ENCODE measurements at places on chromosomes 12 and 14.
A peak's percentile ranks its signal among the peaks of the same experiment; 100 is the strongest.

GRCh38 chr12:14362352-14362751 lies 3.1 kb upstream of the ATF7IP start:
- no peak for DNase-seq

DNA sequence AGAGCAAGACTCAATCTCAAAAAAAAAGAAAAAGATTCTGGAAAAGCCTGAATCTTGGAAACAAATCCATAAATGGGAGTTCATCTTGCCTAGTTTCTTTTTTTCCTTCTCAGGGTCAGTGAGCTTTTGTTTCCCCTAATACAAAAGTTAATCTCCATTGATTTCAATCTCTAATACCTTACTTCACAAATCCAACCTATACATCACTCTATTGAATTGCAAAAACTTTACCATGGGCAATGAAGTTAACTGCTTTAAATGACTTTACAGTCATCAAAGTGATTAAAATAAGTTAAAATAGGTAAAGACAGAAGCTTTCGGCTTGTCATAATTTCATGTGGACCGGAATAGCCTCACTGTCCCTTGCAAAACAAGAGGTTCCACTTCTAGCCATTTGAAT lies 1012.7 kb upstream of the SEL1L start:
- DNase-seq, result no peak

DNA sequence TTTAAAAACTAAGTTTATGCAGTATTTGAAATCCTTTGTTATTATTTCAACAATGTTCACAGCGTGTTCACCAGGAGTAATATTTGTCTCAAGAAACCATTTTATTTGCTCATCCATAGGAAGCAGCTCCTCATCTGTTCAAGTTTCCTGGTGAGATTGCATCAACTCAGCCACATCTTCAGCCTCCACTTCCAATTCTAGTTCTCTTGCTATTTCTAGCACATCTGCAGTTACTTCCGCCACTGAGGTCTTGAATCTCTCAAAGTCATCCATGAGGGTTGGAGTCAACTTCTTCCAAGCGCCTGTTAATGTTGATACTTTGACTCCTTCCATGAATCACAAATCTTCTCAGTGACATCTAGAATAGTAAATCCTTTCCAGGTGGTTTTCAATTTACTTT lies 18.0 kb downstream of the CLEC9A start:
- DNase-seq, result no peak

DNA sequence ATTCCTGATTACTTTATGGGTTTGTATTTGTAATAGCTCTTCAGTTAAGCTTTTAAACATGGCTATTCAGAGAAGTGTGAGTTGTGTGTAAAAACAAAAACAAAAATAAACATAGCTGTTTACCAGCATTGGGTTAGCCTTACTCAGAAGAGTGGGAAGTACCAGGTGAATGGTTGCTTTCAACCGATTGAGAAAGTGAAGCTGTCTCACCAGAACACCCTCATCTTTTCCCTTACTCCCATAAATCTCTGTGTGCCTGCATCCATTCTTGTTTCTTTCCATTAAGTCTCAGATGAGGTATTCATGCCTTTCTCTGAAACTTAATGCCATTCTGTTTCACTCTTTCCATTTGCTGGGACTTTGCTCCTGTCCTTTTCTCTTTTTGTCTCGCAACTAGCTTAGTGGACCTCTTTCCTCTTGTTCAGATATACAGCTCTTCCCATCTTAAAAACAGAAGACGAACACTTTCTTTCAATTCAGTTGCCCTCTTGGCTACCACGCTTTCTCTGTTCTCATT lies 10.7 kb downstream of the BORCS5 start:
- DNase-seq, result no peak

GRCh38 chr14:61754627-61755381 lies 7.4 kb upstream of the SNAPC1 start:
- DNase-seq, result no peak

DNA sequence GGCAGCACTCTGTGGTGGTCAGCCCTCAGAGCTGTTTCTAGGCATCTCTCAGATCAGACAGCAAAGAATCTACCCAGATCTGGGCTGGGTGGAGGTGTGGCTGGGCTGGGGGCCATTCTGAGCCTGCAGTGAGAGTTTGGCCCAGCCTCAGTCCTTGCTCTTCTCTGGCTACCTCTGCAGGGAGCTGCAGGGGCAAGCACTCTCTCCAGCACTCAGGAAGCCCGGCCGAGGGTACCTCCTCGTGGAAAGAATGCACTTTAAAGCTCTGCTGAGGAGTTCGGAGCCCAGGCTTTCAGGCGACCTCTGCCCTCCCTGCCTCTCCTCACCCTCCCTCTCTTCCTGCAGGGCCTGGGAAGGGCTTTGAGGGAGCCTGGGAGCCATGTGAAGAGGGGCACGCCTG lies 31.2 kb downstream of the IL31 start:
- no peak for DNase-seq

- no peak for DNase-seq
Measured at GRCh38 chr12:45389426-45389825, 173.5 kb downstream of the ANO6 start.

GRCh38 chr12:125183187-125184067 lies 118.2 kb downstream of the AACS start:
- DNase-seq, result peak; percentile 79

- no peak for DNase-seq
Measured at GRCh38 chr12:1544996-1545700, 49.2 kb downstream of the FBXL14 start.

DNA sequence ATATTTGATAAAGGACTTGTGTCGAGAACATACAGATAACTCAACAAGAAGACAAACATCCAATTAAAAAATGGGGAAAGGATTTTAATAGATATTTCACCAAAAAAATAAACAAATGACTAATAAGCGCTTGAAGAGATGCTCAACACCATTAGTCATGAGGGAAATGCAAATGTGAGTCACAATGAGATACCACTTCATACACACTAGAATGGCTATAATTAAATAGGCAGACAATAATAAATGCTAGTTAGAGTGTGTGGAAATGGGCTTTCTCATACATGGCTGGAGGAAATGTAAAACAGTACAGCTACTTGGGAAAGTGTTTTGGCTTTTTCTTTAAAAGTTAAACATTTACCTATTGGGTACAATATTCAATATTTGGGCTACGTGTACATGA lies 34.8 kb downstream of the DLK1 start:
- no peak for DNase-seq

GRCh38 chr12:3624273-3624672 lies 128.6 kb downstream of the CRACR2A start:
- no peak for DNase-seq

- DNase-seq, result no peak
Measured at GRCh38 chr14:85963486-85963885, 433.5 kb downstream of the FLRT2 start.

DNA sequence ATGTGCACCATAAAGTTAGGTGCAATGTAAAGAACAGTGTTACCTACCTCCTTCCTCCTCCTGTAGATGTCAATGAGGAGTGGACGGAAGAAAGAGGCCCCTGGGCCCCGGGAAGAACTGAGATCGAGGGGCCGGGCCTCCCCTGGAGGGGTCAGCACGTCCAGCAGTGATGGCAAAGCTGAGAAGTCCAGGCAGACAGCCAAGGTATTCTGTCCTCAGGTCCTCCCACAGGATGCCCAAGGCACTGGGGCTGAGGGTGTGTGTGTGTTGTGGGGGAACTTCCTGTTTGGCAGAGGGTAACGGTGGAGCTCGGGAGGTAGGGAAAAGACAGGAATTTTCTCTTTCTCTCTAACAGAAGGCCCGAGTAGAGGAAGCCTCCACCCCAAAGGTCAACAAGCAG lies 6.4 kb downstream of the ATN1 start:
- DNase-seq, result no peak

- peak; percentile 15 for DNase-seq
Measured at GRCh38 chr12:3218228-3219171, 141.3 kb downstream of the TSPAN9 start.

DNA sequence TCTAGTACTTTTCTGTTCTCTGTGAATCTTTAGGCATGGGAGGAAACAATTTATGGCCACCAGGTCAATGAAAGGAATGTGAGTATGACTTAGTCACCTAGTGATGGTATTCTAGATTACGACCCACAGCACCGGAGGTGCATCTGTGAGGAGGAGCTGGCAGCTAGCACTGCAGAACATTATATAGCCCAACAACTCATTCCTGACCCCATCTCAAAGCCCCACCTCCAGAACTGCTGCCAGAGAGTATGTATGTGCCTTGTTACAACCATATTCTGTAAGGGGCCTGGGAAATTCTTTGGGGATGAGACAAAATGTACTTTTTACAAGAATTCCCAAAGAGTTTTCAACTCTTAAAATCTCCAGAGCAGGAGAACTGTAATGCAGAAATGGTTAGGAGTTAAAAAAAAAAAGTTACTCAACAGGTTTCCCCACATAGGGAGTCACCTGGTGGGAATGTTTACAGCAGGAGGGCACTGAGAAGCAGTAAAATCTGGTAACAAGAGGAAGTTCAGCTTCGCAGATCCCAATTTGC lies 34.9 kb upstream of the CERS5 start:
- no peak for DNase-seq

DNA sequence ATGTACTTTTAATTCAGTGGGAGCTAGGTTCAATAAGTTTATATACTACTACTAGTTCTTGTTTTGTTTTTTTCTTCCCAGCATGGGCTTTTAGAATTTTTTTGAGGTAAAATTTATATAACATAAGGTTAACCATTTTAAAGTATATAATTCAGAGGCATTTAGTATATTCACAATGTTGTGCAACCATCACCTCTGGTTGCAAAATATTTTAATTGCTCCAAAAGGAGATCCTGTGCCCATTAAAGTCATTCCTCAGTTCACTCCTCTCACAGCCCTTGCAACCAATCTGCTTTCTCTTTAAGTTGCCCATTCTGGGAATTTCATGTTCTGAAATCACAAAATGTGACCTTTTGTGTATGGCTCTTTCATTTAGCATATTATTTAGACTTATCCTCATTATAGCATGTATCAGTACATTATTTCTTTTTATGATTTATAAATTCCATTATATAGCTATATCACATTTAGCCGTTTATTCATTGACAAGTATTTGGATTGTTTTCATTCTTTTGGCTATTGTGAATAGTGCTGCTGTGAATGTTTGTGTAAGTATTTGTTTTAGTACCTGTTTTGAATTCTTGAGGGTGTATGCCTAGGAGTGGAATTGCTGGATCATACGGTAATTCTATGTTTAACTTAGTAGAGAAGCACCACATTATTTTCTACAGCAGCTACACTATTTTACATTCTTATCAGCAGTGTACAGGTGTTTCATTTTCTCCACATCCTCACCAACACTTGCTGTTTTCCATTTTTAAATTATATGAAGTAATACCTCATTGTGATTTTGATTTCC lies 59.1 kb downstream of the ARHGAP5 start:
- DNase-seq, result no peak

- DNase-seq, result no peak
Measured at GRCh38 chr14:101821528-101821927, 60.0 kb downstream of the PPP2R5C start.

DNA sequence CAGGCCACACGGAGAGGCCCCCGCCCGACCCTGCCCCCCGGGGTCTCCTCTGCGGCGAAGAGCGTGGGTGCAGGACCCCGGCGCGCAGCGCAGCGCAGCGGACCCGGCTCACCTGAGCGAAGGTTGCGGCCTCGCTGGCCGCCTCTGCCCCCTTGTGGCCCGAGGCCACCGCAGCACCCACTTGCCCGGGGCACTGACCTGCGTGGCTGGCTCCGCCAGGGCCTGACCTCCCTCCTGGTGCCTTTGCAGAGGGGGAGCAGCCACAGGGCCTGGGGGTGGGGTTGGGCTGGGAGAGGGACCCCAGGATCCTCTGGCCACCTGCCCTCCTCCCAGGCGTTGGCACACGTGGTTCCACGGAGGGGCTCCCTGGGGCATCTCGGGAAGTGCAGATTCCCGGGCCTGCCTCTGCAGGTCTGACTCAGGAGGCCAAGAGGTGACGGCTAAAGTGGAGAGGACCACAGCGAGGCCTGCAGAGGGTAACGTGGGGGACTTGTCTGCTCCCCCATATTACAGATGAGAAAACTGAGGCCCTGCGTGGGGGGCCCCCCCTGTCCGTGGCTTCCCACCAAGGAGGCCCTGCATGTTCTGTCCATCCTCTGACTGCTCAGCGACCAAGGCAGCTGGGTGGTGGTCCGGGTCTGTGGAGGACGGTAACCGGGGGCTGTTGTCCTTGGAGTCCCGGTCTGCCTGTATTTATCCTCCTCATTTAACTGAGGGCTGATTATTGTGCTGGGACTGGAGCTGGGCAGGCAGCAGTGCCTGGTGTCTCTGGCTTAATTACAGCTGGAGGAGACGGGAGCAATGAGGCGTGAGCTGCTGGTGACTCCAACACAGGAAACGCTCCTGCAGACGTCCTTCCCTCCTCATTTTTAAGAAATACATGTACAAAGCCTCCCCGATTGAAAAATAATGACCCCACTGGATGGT lies 67.9 kb upstream of the BEGAIN start:
- DNase-seq, result no peak

GRCh38 chr14:22434030-22434429 lies 155.0 kb downstream of the DAD1 start:
- DNase-seq, result no peak

DNA sequence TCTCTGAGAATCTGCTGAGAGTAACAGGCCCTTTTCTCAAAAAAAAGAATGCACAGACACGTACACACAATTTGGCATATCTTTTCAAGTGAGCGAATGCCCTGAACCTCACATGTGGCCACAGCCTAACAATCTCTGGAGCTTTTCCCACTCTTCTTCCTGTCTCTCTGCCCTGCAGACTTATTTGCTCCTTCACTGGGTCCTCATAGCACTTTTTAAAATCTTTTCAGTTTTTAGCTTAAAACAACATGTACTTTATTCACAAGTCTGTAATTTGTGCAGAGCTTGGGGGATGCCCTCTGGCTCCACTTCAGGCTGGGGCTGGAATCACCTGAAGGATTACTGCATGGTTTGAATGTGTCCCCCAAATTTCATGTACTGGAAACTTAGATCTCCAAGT lies 9.0 kb downstream of the MAP1LC3B2 start:
- DNase-seq, result no peak

- no peak for DNase-seq
Measured at GRCh38 chr14:86575141-86575540, 1045.2 kb downstream of the FLRT2 start.

DNA sequence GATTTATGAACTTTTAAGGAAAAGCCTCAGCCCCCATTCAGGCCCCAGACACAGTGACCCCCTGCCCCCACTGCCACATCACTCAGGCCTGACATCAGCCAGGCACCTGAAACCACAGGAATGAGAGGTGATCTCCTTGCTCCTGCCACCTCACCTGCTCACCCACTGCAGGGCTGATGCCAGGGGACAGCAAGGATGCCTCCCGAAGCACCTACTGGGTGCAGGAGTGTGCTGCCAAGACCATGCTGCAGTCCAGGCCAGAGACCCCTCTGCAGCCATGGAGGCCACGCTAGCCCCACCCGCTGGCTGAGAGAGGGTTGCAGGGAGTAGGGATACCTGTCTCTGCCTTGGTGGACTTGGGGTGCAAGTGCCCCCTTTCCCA lies 18.6 kb upstream of the KRT7 start:
- no peak for DNase-seq

GRCh38 chr12:6278439-6279255 lies 31.8 kb upstream of the PLEKHG6 start:
- DNase-seq, result peak; percentile 90

DNA sequence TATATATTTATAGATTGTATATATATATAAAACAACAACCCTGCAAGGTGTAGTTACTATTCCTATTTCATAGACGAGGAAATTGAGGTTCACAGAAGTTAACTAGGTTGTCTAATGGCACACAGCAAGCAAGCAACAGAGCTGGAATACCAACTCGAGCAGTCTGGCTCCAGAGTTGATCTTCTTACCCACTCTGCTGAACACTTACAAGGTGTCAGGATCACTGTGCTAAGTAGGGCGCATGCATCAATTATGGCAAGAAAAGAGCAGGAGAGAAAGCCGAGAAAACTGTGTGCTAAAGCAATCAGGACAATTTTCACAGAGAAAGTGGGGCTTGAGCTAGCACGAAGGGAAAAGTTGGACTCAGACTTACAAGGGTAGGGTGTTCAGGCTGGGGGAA lies 15.9 kb upstream of the ARMH4 start:
- DNase-seq, result no peak
